Mesendoderm (in vitro differentiated cells): ENCODE measurements at places on chromosomes 2 and 18.

DNA sequence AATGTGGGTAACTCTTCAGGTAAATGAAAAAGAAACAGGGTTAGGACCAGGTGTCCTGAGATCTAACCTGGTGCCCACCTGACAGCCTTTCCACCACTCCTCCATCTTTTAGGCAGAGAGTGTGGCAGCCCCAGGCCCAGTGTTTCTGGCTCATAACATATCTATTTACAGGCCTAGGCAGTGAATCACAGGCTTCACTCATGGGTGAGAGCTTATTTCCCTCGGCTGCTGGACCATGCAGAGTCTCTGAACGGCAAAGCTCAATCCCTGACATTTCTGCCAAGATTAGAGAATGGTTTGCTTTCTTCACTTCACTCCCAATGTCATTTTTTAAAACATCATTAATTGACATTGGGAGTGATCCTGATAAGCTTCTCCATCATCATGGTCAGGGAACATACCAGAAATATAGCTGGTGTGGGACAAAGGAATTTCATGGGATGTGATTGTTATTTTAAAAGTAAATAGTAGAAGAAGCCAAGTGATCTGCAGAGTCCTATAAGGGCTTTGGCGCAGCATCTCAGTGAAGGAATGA is 323.9 kb downstream of the SETBP1 start:
- DNase-seq: no peak

DNA sequence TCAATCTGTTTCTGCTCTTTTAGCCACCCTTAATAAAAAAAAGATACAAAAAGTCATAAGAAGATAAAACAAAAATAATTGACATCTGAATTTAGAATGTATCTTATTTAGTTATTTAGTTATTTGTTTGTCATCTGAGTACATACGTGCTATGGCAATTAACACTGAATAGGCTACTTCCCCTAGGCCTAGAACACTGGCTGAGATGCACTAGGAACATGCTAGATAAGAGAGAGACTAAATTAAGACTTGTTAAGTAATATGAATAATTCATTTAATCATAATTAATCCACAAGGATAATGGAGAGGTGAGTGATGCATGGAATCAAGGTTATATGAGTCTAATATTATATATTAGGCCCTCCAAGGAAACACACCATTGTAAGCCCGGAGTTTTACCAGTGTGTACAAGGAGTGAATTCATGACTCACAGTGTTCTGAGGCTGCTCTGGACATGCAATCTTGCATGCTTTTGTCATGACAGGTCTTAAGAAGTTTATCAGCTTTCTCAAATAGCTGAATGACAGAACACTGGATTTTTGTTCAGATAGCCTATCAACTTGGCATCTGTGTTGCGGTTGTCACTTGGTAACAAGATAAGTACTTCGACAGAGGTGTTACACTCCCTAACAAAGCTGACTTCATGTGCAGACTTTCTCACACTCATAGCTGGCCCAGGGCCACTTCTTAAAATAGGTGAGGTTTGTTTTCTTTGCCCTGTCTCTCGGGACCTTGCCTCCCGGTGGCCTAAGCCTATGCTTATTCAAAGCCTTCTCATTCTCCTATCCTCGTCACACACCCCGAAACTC is 5.0 kb upstream of the SERPINB2 start:
- DNase-seq: peak; percentile 94

- peak; percentile 65 for DNase-seq
These were observed 42.7 kb downstream of the CYP26B1 start for GRCh38 chr2:72104821-72105588.

DNA sequence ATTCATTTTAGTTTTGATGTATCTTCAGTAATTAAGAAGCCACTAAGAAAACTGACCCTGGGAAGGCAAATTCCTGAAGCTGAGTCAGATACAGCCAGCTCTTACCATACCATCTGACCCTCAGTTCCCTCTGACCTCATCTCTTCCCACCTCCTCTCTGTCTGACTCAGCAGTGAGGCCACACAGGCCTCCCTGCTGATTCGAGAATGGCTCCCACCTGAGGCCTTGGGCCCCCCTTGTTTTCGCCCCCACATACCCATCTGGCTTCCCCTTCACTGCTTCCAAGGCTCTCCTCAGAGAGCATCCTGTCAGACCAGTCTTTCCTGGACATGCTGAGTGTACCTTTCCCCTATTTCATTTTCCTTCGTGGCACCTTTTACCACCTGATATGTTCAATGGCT is 71.0 kb upstream of the CYP1B1 start:
- peak; percentile 98 for DNase-seq

- no peak for DNase-seq
These were observed 162.7 kb upstream of the HDAC4 start for GRCh38 chr2:239563561-239563960.

DNA sequence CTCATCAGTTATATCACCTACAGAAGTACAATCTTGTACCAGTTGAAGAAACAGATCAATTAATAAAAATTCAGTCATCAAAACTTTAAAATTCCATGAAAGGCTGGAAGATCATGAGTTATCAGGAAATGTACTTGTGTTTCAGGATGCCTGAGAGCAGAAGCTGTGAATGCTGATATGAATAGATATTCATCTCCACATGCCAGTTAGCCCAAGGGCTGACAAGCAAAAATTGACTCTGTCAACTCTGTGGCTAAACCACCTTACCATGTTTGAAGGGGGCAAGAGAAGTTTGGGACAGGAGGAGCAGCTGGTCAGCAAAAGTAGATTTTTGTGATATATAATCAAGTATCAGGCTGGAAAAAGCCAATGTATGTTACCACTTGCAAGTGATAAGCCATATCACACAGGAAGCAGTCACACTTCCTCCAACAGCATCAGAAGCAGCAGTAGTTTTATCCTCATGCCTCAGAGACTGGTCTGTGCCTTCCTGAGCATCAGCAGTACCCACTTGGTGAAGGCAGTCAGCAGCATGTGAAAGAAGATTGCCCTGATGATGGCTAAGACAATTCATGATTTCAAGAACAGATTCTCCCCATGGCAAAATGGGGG is 328.2 kb upstream of the CNTNAP5 start:
- DNase-seq: peak; percentile 57
